Uterus (tissue), 4 donors: ENCODE measurements at places on chromosomes 4 and X. TPM values are rescaled to one million over a fixed set of nuclear protein-coding genes. Genes with fewer than 3 reads are reported as not detected.

- no peak for DNase-seq
Measured at GRCh38 chr4:55363691-55364351, 17.8 kb downstream of the SRD5A3 start.

DNA sequence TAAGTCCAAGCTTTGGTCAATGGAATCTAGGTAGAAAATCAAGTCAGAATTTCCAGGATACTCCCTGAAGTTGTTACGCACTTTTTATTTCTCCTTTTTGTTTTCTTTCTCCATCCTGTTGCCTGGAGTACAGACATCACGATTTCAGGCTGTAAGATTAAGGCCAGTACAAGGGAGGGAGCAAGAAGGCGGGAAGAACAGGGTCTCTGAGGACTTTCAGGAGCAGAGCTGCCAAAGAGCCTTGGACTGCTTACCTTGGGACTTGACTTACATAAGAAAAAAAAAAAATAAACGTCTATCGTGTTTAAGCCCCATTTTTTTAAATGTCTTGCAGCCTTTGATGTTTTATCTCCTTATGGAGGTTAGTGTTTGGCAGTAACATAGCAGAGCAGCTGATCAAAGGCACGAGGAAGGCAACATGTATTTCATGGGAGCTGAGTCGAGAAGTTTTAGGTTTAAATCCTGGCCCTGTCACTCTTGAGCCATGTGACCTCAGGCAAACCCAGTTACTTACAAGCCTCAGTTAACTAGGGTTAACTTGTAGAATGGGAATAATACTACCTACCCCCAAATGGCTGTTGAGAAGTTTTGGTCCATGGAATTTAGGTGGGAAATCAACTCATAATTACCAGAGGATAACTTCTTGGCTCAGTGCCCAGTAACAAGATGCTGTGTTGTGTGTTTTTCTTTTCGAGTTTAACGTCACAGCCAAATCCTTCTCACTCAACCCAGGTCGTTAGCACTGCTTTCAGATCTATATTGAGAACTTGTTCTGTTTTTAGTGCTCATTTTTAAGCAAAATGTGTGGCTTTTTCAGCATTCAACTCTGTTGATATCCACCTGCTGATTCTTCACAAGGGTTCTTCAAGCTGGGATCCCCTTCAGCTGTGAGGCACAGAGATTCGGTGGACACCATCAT is 106.8 kb downstream of the CLNK start:
- DNase-seq, result no peak

DNA sequence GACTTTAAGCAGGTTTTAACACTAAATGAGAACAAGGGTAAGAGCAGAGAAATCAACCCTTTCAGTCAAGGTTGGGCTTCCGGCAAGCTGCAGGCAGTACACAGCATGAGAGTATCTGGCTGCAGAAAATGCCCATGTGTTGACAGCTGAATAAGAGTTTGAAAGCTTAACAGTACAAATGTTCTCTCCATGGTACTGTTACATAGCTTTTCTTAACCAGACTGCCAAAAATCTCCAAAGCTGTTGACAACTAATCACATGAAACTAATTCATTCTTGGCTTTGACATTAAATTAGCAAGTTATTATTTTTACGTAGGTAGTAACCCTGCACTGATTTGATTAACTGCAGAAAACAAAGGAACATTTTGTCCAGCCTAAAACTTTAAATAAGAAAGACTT is 153.5 kb downstream of the SLC10A7 start:
- no peak for DNase-seq

- no peak for DNase-seq
Measured at GRCh38 chrX:44914532-44915198, 41.7 kb downstream of the KDM6A start.

BCOR gene
- total RNA-seq, result 42.4 TPM

CLDN2 gene
- total RNA-seq, result not detected

RBM10 gene
- 4.4 TPM for total RNA-seq

TBL1X gene
- total RNA-seq, result 121 TPM

CHRDL1 gene
- 27.4 TPM for total RNA-seq
